ENCODE measurements at places on chromosomes 1 and 21.
A peak's percentile ranks its signal among the peaks of the same experiment; 100 is the strongest.

- no peak for DNase-seq
Measured at GRCh38 chr1:211829343-211830054, 1.1 kb downstream of the LPGAT1 start.

DNA sequence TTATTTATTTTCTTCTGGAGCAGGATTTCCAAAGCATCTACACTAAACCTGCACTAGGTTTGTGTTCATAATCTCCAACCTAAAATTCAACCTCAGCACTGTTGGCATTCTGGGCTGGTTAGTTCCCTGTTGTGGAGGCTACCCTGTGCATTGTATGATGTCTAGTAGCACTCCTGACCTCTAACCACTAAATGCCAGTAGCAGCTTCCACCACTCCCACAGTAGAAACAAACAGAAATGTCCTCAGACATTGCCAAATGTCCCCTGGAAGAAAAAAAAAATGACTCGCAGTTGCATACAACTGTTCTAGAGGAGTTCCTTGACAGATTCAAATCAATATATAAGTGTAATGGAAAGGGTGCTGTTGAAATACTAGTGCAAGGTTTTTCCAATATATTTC is 18.9 kb downstream of the GRIK1 start:
- DNase-seq, result no peak

GRCh38 chr1:58500043-58500442 is 46.5 kb downstream of the OMA1 start:
- DNase-seq, result no peak

DNA sequence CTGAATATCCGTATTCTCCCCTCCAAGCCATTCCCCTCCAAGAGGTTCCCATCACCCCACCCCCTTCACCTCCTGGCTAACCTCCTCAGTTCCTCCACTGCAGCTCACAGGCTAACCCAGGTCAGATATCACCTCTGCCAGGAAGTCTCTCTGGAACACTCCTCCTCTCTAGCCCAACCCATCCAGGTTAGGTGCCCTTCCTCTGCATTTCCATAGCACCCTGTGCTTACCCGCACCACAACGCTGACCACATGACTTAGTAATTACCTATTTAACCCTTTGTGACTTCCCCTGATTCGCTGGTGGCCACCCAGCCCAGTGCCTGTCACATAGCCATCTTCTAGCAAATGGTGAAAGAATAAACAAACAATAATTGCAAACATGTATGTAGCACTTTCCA is 49.5 kb upstream of the IFFO2 start:
- DNase-seq, result no peak

DNA sequence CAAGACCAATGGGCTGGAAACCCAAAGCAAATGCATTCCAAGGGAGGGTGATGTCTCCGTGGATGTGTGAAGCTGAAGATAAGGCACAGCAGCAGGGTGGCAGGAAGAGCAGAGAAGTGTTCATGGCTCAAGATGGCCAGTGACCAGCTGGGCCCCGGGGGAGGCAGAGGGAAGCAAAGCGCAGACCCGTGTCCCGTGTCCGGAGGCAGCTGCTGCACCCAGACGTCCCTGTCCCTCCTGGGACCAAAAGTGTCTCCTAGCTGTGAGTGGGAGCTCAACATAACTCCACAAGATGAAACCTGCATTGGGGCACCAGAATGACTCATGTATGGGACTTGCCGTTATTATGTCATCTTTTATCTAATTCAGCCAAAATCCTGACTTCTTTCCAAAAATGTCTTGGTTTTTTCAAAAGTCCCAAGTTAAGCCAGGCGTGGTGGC is 118.2 kb downstream of the RIPK4 start:
- no peak for DNase-seq

DNA sequence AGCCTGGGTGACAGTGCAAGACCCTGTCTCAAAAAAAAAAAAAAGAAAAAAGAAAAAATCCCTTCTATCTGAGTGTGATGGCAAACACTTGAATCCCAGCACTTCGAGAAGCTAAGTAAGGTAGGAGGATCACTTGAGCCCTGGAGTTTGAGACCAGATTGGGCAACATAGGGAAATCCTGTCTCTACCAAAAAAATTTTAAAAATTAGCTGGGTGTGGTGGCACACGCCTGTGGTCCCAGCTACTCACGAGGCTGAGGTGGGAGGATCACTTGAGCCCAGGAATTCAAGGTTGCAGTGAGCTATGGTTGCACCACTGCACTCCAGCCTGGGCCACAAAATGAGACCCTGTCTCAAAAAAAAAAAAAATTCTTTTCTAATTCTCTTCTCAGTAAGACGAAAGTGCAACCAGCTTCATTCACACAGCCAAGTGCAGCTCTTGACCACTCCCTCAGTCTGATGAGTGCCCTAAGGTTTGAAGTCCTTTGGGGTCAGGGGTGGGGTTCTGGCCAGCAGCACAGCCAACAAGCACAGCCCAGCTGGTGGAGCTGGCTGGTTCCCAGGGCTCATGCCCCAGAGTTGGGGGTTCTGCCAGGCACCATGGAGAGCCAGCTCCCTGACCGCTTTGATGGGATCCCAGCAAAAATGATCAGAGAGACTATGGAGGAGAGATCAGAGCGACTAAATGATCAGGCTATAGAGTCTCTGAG is 8.0 kb downstream of the SLC2A5 start:
- DNase-seq, result no peak

GRCh38 chr1:2233997-2234761 is 6.1 kb downstream of the SKI start:
- peak; percentile 68 for DNase-seq

DNA sequence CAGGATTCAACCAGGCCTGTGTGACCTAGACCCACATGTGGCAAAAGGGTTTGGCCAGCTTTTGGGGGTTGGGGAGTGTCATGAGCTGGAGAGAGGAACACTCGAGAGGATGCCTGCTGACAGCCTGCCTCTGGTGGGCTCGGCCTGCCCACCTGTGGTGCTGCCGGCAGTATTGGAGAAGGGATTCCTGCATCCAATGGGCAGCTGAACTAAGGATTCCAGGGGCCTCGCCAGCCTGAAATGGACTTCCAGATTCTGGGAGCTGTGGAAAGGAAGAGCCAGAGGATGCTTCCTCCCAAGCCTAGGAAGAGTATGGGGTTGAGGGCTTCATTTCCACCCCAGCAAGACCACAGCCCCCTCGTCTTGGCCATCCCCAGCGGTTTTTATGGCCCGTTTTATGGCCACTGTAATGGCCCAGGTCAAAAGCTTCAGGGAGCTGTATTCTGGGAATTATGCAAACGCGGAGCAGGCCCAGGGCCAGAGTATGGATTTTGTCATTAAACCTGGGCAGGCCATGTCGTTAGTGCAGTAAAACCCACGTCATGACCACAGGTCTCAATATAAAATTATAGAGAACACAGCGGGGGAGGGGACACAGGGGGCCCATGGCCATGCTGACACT is 63.6 kb downstream of the TMEM53 start:
- DNase-seq, result no peak

GRCh38 chr1:33986390-33987095 is 122.7 kb downstream of the HMGB4 start:
- DNase-seq, result no peak

DNA sequence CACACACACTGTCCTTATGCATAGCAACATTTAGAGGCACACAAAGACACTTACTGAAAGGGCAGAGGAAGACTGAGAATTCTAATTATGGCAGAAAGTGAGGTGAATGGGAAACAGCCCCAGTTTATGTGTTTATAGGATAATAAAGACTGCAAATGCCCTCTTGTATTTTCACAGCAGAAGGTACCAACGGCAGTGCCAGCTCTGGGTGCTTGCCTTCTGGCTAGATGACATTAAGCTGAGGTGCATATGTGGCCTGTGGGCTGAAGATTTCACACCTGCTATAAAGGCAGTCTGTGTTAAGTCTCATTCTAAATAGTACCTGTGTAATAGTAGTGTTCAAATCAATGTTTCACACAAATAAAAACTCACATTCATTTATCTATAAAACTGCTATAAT is 347.2 kb upstream of the ZRANB2 start:
- DNase-seq, result no peak

DNA sequence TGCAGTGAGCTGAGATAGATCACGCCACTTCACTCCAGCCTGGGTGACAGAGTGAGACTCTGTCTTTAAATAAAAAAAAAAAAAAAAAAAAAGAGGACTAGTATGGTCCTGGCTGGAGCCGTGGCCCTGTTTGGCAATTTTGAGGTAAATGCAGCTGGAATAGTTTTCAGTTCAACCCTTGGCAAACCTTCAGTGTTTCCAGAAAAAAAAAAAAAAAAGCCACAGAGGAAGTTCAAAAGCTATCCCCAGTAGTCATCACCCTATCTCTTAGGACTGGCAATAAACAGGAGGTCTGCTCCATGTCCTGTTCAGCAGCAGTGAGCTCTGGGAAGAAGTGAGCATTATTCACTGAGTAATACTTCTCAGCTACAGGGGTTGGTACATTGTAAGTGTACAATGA is 56.8 kb upstream of the ERRFI1 start:
- no peak for DNase-seq

DNA sequence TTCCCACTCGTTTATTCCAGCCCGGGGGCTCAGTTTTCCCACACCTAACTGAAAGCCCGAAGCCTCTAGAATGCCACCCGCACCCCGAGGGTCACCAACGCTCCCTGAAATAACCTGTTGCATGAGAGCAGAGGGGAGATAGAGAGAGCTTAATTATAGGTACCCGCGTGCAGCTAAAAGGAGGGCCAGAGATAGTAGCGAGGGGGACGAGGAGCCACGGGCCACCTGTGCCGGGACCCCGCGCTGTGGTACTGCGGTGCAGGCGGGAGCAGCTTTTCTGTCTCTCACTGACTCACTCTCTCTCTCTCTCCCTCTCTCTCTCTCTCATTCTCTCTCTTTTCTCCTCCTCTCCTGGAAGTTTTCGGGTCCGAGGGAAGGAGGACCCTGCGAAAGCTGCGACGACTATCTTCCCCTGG is 716 bp downstream of the OLIG2 start:
- no peak for DNase-seq

GRCh38 chr1:62688687-62689085 is 500 bp upstream of the DOCK7 start:
- no peak for DNase-seq

DNA sequence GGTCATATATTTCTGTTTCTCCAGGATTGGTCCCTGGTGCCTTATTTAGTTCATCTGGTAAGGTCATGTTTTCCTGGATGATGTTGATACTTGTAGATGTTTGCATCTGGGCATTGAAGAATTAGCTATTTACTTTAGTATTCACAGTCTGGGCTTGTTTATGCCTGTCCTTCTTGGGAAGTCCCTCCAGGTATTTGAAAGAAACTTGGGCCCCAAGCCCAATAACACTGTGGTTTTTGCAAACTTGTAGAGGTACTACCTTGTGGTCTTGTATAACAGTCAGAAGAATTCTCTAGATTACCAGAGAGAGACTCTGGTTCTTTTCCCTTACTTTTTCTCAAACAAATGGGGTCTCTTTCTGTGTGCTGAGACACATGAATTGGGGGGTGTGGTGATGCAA is 251.4 kb upstream of the B3GALT2 start:
- no peak for DNase-seq

DNA sequence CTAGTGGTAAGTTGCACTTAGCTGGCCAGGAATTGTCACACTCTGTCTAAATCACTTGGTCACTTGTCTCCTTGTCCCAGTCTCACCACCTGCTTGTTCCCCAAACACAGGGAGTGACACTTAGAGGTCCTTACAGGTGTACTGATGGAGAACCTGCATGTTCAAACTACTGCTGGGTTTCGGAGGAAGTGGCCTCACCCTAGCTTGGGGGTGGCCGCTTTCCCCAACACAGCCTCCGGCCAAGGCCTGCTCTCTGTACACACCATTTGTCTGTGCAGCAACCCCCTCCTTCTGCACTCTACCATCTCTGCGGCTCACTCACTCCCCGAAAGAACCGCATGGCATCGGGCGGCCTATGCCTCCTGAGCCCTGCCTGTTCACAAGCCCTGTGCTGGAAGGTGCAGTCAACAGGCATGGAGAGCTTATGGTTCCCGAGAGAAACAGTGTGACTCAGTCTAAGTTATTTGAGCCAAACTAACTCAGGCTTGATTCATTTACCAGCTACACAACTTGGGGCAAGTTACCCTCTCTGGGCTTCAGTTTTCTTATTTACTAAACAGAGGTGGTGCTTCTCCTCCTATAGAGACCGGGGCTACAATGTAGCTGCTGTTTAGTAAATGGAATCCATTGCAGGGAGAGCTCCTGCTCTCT is 10.5 kb upstream of the SPRR4 start:
- no peak for DNase-seq

- DNase-seq, result no peak
Measured at GRCh38 chr1:202017749-202018467, 7.5 kb downstream of the ELF3 start.

- DNase-seq, result no peak
Measured at GRCh38 chr1:32898056-32898455, 3.1 kb downstream of the TMEM54 start.

DNA sequence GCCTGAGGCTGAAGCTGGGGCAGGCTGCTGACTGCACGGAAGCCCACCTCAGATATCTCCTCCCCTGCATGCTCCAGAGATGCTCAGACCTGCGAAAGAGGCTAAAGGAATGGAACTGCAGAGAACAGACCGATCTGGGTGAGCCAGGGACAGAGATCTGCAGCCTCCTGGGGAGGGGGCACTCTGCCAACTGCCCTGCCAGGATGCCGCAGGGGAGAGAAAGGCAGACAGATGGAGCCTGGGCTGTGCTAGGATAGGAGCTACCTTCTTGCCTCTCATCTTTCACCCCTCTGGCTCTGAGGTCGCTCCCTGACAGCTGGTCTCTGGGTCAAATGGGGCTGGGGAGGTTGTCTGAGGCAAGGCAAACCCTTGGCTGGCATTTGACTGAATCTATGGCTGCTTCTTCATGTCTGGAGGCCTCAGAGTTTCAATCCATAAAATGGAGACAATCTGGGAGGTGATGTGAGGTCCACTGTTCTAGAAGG is 238.2 kb downstream of the GRIK3 start:
- no peak for DNase-seq

DNA sequence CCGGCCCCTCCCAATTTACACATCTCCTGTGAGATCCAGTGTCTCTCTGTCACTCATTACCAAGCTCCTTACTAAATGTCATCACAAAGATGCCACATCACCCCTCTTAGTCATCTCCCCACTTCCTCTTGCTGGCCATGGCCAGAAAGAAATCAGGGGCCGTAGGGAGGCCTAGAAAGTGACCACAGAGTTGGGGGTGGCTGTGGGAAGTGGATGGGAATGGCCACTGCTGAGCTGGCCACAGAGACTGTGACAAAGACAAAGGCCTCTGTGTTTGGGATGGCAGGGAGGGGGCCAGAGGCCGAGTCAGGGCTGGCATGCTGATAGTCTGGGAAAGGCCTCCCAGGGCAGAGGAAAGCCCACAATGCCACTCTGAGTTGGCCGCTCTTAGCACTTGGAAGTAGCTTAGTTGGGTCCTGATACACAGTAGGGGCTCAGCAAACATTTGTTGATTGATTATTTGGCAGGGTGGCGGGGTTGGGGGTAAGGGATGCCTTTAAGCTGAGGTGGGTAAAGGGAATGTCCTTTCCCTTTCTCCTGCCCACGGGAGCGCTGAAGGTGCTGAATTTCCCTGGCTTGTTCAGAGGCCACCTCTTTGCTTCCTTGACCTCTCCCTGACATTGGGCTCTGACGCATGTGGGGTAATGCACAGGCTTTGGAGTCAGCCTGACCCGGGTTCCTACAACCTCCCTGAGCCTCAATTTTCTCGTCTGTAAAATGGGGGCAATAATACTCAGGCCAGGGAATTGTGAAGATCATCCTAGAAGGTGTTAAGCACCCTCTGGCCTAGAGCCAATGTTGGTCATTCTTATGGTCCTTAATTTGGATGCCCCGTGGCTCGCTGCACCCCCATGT is 13.2 kb downstream of the NAV1 start:
- DNase-seq, result no peak

GRCh38 chr1:2212532-2213491 is 15.3 kb upstream of the SKI start:
- DNase-seq, result no peak
